ENCODE measurements at places on chromosomes 12 and 14.

- no peak for DNase-seq
These were observed 148.6 kb upstream of the SLC38A2 start for GRCh38 chr12:46521145-46521544.

DNA sequence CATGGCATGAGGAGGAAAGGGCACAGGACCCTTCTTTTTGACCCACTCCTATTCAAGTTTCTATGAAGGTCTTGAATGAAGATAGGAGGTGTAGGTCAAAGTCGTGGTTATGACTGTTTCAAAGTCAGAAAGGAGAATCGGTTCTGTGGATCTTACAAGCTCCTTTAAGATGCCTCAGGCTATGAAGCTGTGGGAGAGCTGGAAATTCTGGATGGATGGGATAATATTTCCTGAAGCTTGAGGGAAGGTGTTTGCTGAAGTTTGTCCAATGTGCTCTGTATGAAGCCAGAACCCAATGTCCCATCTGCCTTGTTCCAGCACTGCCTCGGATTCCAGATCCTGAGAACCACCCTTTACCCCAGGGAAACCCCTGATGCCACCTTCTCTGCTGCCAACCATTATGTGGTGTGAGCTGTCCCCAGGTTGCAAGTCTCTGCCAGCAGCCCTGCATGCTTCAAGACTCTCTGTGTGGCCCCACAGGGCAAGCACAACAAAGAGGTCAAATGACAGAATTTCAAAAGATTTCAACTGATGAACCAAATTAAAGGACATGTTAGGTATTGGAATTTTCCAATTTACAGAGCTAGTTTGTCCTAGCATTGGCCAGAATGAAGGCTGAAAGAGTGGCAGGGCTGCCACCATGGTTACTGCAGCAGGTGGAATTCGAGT is 472.0 kb downstream of the RGS6 start:
- no peak for DNase-seq

DNA sequence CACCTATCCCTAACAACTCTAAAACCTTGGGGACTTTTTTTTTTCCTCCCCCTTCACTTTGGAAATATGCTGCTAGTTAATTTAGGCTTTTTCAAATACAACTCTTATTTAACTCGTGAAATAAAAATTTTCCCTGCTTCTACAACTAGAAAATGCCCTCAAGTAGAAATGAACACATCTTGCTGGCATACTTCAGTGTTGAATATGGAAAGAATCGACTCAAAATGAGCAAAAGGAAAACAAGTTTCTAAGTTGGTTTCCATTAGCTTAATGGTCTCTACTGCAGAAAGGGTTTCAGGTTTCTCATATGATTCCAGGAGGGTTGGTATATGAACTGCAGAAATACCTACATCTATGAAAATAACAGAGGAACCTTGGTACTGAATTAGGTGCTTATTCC is 118.3 kb upstream of the TMTC1 start:
- DNase-seq = no peak

DNA sequence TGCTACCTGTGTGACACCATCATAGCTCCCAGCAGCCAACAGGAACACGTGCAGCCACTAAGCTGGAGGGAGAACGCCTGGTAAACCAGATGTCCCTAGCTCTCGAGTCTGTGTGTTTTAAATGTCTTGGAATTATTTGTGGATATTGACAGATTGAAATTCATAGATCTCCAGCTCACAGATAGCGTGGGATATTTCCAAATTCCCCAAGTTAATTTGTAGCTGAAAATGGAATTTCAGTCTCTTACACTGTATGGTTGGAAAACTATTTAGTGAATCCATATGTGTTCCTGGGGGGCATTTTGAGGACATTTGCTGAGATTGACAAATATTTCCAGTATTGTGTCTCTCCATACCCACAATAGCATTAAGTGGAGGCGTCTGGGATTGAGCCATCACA is 618.6 kb upstream of the TMEM132C start:
- no peak for DNase-seq

- no peak for DNase-seq
These were observed 6.3 kb downstream of the GSTZ1 start for GRCh38 chr14:77327111-77327510.

- DNase-seq = no peak
These were observed 649.3 kb downstream of the RPS29 start for GRCh38 chr14:48936849-48937248.

DNA sequence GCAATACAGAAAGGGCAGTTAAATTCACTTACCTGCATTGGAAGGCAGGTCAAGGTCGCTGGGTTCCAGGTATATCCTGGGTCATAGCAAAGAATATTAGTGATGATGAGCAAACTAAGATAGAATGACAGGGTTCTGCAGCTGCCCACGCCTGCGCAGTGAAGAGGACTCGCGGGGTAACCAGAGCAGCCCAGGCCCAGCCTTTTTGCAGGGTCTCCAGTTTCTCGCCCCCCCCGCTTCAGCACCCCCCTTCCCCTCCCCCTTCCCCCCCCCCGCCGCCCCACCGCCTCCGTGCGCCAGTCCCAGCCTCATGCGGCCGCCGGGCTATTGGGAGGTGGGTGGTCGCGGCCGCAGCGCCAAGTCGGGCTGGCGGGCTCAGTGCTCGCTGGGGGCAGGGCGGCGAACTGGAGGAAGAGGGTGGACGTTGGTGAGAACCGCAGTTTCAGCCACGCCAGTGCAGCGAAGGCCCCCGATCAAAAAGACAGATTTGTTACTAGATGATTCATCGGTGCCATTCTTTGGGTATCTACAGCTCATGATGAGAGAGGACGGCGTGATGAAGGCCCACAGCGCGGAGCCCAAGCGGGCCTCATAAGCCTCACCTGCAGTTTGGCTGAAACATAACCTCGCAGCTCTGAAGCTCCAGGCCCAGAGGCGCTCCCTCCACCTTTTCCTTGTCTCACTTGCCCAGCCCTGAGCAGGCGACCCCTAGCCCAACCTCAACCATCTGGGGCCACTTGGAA is 20.2 kb downstream of the SLC2A3 start:
- DNase-seq = no peak

- DNase-seq = no peak
These were observed 188.1 kb downstream of the BCAT1 start for GRCh38 chr12:24760606-24761378.

DNA sequence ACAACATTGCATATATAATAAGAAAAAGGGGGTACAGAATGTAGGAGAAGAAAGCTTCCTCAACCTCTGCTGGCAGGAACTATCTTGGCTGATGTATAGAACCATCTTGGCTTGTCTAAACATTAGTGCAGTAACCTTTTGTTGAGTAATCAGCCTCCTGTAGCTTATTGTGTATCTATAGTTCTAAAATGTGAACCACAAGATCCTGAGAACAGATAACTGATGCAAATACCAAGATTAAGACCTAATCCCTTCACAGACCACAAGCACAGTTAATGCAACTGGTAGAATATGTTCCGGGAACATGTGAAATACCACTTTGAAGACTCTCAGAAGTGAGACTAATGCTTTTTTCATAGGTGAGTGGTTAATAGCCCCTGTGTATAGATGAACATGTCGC is 50.7 kb upstream of the KCNC2 start:
- DNase-seq = no peak

GRCh38 chr12:47989666-47990065 is 14.6 kb downstream of the COL2A1 start:
- no peak for DNase-seq

DNA sequence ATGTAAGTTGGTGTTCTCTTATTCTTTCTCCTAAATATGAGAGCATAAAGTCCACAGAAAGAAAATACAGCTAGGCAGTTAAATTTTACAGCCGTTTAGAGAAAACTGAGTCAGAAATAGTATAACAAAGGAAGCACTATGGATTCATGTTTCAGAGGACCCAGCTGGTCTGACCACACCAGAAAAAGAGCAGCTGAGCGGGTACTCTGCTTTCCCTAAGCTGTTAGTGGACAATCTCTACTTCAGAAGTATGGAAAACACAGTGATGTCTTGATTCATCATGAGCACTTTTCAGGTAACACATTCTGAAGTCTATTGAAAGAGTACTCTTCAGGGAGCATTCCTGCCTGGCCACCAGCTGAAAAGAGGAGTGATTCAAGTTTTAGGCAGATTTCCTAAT is 12.4 kb downstream of the PPM1H start:
- no peak for DNase-seq

DNA sequence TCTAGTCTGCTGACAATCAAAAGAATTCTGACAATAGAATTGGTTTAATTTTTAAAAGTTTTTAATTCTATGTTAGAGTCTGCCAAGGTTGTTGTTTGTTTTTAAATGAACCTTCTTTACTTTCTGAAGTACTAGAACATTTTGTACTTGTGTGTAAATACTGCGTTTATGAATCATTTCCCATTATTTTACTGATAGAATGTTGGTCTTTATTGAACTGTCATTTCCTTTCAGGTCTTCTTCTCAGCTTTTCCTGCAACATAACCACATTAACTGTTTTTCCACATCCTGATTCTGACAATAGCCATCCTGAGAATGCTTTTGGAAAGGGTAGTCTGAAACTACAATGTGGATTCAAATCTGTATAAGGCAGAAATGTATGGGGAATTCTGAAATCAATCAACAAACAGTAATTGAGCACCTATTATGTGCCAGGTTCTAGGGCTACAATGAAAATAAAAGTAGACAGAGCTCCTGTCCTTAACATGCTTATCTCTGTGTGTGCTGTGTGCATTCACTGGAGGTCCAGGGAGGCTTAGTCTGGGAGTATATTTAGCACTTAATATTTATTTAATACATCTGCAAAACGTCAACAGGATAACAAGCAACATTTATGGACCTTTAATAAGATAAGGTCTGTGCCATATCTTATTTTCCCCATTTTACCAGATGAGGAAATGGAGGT is 73.1 kb upstream of the SLC38A2 start:
- no peak for DNase-seq

All from naive thymus-derived CD4-positive, alpha-beta T cell (primary cell).